ENCODE measurements at places on chromosomes 2 and 18. TPM values are rescaled to one million over a fixed set of nuclear protein-coding genes. Genes with fewer than 3 reads are reported as not detected.

DNA sequence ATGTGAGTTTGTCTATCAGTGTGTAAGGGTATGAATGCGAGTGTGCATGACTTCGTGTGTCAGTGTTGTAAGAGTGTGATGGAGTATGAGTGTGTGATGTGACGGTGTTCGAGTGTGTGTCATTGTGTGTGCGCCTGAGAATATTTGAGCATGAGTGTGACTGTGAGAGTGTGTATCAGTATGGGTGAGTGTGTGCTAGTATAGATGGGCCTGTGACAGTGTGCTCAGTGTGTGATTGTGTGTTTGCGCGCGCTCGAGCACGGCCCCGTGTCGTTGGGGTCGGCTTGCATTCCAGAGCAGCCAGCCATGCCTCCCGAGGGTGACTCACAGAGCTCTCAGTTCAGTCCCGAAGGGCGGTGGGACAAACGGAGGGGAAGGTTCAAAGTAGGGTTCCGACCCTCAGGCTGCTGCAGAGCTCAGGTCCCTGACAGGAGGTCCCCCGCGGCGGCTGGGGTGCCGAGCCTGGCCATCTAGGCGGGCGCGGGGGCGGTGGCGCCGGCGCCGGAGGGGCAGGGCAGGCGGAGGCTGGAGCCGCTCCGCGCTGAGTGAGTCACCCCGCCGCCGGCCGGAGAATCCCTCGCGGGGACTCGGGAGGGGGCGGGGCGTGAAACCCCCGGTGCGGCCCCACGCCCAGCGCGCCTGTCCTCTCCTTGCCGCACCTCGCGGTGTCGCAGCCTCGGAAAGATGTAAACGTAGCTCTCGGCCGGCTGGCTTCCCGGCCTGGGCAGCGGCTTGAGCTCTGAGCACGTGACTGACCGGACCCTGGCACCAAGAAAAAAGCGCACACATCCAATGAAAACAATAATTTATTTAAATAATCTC is 3.8 kb downstream of the DLX2 start:
- DNase-seq: no peak

DNA sequence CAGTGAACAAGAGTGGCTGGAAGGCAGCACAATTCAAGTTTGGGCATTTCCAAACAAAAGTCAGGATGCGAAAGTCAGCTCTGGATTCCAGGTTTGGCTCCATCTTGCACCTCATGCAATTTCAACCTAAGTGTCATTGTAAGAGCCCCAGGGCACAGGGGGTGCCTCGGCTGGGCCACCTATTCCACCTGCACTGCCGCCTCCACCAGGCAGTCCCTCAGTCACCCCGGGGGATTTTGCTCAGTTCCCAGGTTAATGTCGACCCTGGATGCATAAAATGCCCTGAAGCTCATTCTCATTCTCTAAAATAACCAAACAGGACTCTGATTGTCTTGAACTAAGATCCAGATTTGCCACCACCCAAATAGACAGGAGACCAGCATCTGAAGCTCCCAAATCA is 77.6 kb downstream of the EDAR start:
- no peak for DNase-seq

DNA sequence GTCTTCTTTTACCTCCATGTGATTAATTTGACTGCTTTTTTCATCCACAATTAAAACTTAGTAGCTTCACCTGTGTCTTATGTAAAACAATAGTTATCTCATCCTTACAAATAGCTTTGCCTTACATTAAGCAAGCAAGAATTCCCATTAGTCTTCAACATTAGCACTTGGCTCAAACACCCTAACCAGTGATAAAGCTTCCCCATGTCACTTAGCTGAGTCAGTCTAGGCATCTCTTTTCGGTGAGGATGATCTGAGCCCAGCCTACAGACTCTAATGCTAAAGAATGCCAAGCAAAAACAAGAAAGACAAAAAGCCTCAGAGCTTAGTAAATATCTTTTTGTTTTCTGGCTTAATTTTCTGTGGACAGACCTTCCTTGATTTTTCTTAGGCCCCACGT is 26.1 kb downstream of the GAD1 start:
- no peak for DNase-seq

DNA sequence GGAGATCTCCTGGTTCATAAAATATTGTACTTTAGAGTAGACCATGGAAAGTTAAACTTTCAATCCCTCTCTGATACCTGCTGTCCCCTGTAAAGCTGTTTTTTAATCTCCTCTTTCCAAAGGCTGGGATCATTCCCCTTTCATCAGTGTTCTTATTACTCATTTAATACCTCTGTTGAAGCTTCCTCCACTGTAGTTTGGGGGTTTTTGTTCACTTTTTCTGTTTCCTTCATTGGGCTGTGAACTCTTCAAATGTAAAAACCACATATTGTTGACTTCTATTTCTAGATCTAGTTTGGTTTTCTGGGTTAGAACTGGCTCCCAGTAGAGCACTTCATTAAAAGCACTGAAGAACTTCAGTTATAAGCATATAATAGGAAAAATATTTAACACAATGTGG is 598.1 kb downstream of the RNF144A start:
- DNase-seq: no peak

GRCh38 chr2:69644506-69644979 is 1.0 kb upstream of the AAK1 start:
- no peak for DNase-seq

GRCh38 chr18:21439431-21439846 is 161.1 kb downstream of the ESCO1 start:
- DNase-seq: no peak

DNA sequence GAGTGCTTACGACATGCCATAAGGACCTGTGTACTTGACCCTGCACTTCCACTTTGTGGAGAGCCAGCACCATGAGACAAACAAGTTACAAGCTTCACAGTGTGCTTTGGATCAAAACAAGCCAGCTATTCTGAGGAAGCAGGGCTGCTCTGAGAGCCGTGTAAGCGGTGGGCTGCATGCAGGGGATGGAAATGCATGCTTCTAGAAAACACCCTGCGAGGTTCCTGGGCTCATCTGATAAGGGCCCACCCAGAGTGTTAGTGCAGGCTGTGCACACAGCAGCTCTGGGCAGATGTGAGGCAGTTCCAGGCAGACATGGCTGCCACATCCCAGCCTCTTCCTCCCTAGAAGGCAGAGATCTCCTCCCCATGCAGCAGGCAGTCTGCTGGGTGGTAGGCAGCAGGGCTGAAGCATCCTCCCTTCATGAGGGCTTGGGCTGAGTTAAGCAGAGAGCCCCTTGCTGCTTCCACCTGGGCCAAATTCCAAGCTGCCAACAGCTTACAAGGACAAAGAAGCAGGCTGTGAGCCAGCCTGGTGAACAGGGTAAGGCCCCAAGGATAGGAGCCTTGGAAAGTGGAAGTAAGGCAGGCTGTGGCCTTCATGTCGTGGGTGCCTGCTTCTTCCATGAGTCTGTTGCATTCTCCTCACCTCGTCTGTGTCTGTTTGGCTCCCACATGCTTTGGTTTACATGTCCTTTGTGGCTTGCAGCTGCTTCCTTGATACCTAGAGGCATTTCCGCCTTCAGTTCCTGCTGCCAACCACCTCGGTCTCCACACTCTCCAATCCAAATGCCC is 7.7 kb downstream of the PSD4 start:
- DNase-seq: no peak

GRCh38 chr18:3305354-3305762 is 43.4 kb downstream of the MYL12B start:
- DNase-seq: peak; percentile 82

DNA sequence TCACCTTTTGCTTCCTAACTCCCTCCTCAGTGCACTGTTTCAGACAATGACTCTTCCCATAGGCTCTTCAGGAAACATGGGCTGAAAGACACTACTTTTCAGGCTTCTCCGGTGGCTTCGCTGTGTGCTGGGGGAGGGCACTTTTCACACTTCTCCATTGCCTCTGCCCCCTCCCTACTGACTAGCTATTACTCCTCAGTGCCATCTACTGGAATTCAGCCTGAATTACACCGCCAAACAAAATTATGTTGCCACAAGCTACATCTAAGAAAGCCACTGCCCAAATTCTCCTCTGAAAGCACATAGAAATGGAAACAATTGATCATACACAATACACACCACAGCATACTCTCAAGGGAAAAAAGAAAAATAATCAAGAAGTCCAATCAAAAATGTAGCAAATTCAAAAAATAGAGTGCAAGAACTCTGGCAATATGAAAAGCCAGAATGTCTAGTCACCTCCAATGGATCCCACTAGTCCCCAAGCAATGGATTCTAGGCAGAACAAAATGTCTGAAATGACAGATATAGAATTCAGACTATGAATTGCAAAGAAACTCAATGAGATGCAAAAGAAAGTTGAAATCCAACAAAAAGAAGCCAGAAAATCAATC is 1139.4 kb upstream of the GYPC start:
- DNase-seq: no peak

DNA sequence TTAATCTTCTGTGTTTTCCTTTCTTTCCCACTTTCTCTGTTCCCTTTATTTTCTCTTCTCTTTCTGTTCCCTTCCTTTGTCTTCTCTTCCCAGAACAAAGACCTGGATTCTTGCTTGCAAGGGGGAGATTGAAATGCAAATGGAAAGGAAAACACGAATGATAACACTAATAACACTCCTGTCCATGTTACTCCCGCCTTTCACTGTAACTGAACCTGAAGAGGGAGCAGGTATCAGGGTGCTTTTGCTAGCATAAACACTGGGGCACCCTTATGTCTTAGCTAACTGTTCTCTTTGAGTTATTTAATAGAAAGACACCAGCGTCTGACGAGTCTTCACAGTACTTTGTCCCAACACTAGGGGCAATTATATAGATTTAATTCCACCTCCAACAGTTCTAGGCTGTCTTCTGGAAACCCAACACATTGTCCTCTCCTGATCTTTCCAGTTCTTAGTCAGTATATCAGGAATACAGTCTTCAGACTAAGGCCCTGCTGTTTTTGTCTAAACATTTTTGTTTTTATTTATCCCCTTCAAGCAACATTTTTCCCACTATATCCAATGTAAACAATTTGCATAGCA is 99.2 kb downstream of the PTPRM start:
- DNase-seq: no peak

GRCh38 chr2:160258492-160258805 is 58.4 kb upstream of the ITGB6 start:
- no peak for DNase-seq

- no peak for DNase-seq
Measured at GRCh38 chr2:31318361-31319336, 84.7 kb downstream of the EHD3 start.

DNA sequence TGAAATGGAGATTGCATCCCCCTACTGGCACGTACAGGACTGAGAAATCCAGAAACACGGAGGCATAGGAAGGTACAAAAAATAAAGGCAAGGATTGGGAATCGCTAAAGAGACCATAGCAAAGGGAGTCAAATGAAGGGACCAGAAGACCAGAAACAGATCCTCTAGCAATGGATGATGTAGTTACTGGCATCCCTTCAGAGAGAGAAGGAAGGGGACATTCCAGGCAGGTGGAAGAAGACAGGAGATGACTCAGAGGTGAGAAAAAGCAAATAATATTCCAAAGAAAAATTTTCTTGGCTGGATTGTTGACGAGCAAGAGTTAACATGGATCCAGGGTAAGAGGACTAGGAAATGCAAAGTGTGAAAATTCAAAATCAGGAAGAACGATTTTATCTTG is 78.4 kb upstream of the FZD7 start:
- no peak for DNase-seq

- no peak for DNase-seq
Measured at GRCh38 chr2:144213797-144214196, 306.1 kb downstream of the ZEB2 start.

DNA sequence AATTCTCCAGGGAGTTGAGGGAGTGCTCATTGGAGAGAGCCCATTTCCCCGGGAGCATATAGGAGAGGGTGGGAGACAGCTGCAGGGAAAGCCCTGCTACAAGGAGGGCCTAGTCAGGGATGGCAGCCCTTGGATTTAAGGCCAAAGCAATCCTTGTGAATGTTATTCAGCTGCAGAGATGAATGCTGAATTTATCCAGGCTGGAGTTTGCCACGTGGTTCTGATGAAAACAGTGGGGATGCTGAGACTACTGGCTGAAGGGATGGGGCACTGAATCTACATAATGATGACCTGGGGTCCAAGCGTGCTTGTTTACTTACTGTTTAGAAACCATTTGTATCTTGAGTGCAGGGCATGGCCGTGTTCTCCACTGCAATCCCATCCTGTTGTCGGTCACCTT is 35.6 kb upstream of the RNF149 start:
- no peak for DNase-seq

- no peak for DNase-seq
Measured at GRCh38 chr18:57841568-57841967, 38.5 kb upstream of the ATP8B1 start.

DNA sequence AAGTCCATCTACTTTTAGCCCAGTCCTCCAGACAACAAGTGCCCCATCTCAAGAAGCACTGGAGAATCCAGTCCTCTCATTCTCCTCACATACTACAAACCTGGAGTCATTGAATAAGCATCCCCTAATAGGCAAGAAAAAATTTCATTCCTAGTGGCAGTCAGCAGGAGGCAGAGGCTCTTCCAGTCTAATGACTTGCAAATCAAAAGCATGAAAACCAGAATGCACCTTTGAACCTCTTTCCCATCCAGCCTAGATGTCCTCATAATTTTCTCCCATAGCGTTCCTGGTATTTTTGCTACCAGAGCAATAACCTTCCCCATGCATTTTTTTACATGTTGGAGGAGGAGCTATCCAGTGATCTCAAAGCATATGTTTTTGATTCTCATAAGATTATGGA is 252.6 kb downstream of the TTC32 start:
- DNase-seq: no peak

- DNase-seq: peak; percentile 82
Measured at GRCh38 chr2:54455563-54456361, at the start of gene SPTBN1. Gene SPTBN1, plus strand, starts transcription at chr2:54456327. Its CDS starts 70,092 bp downstream, at chr2:54526419.

- DNase-seq: no peak
Measured at GRCh38 chr2:39865751-39866150, 86.7 kb upstream of the THUMPD2 start.

- DNase-seq: no peak
Measured at GRCh38 chr2:11224887-11225286, 69.6 kb downstream of the SLC66A3 start.

DNA sequence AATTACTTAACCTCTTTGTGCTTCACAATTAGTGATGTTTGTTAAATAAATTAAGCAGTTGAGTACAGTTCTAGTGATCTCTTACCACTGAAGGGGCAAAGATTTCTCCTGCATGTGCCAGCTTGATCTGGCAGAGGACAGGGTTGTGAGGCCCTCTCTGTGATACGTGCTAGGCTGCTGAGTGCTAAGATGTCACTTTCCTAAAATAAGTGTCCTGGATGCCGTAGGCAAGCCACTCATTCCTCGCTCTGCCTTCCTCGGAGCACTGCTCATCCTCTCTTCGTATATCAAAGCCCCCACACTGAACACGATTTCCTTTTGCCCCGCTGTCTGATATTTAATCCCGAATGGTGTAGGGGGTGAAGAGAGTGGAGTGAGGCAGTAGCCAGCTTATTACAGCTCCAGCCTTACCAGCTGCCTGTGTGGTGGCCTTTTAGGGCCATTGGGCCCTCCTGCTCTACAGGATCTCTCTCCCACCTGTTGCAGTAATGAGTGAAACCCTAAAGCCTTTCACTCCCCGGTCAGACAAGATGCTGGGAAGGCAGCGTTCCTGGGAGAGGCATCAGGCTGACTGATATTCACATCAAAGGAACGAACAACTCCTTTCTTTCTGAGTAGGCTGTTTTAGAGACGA is 40.5 kb downstream of the PTPRM start:
- DNase-seq: no peak

Gene KCNS3
- 16.0 TPM for total RNA-seq

Gene RNF138
- 14.1 TPM for total RNA-seq

Gene REEP1
- total RNA-seq: 3.8 TPM

Gene ADRA2B
- 1.4 TPM for total RNA-seq

Gene REG1B
- total RNA-seq: not detected

Gene KLHL29
- total RNA-seq: 20.9 TPM

Gene NT5DC4
- not detected for total RNA-seq

Gene VWA3B
- total RNA-seq: not detected

Gene TMEM87B
- 52.0 TPM for total RNA-seq

Gene CYS1
- total RNA-seq: 1.3 TPM

Gene ERFE
- 0.98 TPM for total RNA-seq

Gene EMILIN1
- total RNA-seq: 94.7 TPM

Data from breast epithelium (tissue), 4 donors.